Stimulated activated CD4-positive, alpha-beta T cell treated with anti-CD3 and anti-CD28 coated beads, Interleukin-1b, Interleukin-23, amount 100 ng/mL, for 1 hour (primary cell): ENCODE measurements at places on chromosomes 1 and 21.

DNA sequence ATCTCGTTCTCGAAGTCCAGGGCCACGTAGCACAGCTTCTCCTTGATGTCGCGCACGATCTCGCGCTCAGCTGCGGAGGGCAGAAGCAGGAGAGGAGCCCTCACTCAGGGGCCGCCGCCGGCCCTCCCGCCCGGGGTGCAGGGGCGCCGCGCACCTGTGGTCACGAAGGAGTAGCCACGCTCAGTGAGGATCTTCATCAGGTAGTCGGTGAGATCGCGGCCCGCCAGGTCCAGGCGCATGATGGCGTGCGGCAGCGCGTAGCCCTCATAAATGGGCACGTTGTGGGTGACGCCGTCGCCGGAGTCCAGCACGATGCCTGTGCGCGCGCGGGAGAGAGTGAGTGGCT lies 1.8 kb downstream of the ACTA1 start:
- DNase-seq, result no peak

- no peak for DNase-seq
Observed at GRCh38 chr1:180934563-180934962, 21.9 kb downstream of the KIAA1614 start.

- no peak for DNase-seq
Observed at GRCh38 chr1:147736883-147737282, 23.5 kb downstream of the GJA5 start.

DNA sequence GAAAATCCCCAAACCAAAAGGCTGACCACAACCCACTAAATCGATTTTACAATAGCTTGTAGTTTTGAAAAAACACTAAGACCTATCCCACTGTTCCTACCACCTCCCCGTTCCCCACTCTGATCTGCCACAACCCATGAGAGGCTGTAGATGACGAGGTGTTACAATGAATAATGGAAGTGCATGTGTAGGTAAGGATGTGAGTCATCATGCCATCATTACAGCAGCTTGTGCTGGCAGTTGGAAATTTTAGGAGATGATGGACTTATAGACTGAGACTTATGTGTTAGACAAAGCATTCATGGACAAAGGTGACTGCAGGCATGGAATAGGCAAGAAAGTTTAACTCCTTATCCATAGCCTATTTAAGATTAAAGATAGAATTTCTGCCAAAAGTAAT lies 184.7 kb upstream of the CACYBP start:
- no peak for DNase-seq

DNA sequence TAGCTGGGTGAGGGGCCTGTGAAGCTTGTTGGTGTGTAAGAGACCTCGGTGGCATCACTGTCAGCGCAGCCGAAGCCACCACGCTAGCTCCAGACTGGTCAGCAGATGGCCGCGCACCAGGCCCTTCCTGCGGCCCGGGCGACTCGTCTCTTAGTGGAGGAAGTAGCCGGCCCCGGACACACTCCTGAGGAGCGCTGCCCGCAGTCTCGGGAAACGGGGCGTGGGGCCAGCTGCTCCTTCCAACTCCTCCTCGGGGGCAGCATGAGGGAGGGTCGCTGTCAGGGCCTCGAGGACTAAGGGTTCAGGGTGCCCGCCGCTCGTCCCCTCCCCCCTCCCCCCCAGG lies 20.4 kb downstream of the H3-3A start:
- no peak for DNase-seq

GRCh38 chr1:41370225-41370624 lies 9.0 kb downstream of the FOXO6 start:
- no peak for DNase-seq

DNA sequence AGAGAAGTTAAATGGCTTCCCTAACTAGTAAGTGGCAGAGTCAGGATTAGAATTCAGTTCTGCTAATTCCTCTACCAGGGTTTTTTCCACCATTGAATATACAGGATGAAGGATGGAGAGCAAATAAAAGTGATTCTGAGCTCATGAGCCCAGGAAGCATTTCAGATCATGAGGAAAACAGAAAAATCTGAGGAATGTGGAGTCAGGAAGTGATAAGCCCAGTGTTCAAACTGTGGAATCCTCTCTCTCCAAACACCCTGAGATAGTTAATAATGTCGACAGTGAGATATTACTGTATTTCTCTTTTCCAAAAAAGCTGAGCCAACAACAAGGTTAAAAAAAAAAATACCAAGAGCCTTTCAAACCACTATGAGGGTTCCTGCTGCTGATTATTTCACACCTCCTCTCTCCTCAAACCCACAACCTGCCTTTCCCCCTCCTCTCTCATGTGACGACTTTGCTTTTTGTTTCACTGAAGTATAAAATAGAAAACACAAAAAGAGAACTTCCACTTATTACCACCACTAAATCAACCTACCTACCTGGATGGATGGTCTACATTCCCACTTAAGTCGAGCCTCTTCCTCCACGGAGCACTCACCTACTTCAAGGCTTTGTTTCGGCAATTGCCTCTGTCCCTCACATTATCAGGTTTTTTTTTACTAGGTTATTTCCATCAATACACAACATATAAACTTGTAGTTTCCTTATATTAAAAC lies 8.9 kb downstream of the SLAMF1 start:
- no peak for DNase-seq

DNA sequence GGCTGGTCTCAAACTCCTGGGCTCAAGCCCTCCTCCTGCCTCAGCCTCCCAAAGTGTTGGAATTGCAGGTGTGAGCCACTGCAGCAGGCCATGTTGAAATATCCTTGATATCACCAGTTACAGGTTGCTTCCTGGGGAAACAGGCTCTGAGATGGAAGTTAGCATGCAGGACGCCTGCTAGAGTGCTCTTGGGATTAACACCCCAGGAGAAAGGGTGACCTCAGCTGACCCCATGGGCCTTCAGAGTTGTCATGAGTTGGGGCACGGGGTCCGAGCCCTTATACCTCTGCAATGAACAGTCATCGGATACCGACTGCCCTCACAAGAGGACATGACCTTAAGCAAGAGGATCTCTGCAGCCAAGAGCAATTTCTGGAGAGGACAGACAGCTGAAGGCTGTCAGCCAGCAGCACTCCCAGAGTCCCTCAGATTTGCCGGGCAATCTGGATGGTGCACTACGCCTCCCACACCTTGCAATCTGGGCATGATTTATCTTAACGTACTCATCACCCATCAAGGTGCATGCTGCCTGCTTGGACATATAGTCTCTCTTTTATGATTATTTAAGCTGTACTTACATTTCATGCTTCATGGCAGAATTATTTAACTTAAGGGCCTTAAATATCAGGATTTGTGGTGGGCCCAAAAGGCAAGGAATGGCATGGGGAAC lies 134.6 kb downstream of the ADSS2 start:
- DNase-seq, result no peak

GRCh38 chr21:33109574-33110339 lies 39.8 kb downstream of the OLIG1 start:
- DNase-seq, result no peak

GRCh38 chr1:44860331-44860730 lies 17.3 kb upstream of the PTCH2 start:
- DNase-seq, result no peak

DNA sequence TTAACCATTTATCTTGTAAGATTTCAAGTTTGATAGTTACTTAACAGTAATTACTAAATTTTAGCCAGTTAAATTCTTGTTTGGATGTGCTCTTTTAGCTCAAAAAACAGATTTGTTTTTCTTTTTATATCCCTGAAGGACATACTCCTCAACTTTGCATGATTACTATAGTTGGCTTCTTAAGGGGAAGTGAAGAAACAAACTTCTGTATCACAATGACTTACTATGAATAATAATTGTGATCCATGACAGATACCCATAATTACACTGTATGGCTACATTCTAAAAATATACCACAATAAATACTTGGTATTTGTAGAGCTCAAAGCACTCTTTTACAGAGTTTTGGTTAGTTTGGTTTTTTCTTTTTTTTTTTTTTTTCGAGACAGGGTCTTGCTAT lies 55.8 kb downstream of the IARS2 start:
- no peak for DNase-seq

DNA sequence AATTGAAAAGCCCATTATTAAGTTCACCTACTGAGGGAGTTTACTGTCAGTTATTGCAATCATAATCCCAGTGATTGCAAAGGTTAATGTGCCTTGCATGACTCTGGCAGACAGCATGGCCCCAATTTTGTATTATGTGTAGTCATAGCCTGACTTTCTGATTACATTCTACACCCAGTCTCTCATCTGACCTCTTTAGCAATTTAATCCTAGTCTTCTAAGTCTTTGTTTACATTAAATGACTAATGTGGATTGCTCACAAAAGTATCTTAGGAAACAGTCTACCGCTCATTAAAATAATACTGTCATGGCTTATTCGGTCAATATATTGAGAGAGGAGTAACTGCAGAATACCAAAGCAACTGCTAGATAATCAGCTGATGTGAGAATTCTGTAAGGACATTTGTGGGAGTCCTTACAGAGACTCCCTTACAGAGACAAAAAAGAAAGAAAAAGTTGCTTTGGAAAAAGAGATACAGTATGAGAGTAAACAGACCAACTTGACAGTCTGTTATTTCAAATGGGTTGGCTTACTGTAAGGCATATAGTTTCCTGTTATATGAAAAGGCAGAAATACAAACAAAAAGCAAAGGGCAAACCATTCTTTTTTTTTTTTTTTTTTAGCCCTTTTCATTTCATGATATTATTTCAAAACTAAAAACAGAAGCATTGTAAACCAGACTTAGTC lies 42.8 kb downstream of the SMG7 start:
- DNase-seq, result no peak
